ENCODE measurements at places on chromosomes 3 and 15.
A peak's percentile ranks its signal among the peaks of the same experiment; 100 is the strongest.

GRCh38 chr15:50082066-50082465 lies 37.0 kb downstream of the ATP8B4 start:
- DNase-seq = no peak

- DNase-seq = no peak
Observed at GRCh38 chr3:187323091-187323490, 31.6 kb upstream of the MASP1 start.

GRCh38 chr3:47780741-47781684 lies 680 bp downstream of the SMARCC1 start:
- peak; percentile 83 for DNase-seq

GRCh38 chr15:74179983-74180880 lies 6.7 kb downstream of the ISLR start:
- peak; percentile 66 for DNase-seq

GRCh38 chr3:30810625-30811024 lies 83.8 kb downstream of the GADL1 start:
- DNase-seq = no peak

DNA sequence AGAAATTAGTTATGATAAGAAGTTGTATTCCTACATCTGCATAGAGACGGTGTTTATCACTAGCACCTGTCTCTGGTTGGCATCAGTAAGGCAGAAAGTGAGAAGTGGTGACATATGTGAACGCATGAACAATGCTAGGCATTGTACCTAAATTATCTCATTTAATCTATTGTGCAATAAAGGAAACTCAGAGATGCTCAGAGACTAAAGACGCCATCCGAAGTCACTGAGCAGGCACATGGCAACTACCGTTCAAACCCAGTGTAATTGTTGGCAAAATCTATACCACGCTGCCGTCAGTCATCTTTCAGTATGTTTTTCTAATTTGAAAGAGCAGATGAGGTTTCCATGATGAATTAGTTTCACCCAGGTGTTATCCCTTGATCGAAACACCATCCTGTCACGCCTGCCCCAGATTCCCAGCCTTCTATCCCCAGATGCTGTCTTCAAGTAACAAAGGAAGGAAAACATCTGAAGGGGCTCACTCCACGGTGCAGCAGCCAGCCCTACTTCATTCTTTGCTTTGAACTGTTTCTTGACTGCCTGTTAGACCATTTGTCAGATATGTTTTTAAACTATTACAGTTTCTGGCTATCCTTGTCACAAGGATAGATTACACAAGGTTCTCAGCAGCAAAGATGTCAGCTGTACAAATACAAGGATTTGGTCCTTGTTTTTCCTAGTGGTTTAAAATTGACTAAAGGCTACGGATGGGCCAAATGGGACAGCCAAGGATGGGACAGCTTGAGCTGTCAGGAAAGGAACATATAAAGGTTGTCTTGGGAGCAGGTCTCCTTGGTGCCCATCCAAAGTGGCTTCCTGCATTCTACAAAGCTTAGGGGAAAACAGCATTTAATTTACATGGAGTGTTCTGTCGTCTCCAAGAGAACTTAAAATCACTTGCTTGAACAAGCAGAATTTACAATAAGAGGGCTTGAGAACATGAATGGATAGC lies 99.1 kb downstream of the TMEM108 start:
- DNase-seq = no peak

DNA sequence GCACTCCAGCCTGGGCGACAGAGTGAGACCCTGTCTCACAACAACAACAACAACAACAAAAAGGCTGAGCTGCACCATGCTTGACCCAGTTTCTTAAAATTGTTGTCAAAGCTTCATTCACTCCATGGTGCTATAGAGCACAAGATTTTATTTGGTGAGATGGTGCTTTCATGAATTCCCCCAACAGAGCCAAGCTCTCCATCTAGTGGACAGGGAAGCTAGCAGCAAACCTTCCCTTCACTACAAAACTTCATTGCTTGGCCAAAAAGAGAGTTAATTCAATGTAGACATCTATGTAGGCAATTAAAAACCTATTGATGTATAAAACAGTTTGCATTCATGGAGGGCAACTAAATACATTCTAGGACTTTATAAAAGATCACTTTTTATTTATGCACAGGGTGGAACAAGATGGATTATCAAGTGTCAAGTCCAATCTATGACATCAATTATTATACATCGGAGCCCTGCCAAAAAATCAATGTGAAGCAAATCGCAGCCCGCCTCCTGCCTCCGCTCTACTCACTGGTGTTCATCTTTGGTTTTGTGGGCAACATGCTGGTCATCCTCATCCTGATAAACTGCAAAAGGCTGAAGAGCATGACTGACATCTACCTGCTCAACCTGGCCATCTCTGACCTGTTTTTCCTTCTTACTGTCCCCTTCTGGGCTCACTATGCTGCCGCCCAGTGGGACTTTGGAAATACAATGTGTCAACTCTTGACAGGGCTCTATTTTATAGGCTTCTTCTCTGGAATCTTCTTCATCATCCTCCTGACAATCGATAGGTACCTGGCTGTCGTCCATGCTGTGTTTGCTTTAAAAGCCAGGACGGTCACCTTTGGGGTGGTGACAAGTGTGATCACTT lies 2.0 kb downstream of the CCR5 start:
- DNase-seq = no peak

DNA sequence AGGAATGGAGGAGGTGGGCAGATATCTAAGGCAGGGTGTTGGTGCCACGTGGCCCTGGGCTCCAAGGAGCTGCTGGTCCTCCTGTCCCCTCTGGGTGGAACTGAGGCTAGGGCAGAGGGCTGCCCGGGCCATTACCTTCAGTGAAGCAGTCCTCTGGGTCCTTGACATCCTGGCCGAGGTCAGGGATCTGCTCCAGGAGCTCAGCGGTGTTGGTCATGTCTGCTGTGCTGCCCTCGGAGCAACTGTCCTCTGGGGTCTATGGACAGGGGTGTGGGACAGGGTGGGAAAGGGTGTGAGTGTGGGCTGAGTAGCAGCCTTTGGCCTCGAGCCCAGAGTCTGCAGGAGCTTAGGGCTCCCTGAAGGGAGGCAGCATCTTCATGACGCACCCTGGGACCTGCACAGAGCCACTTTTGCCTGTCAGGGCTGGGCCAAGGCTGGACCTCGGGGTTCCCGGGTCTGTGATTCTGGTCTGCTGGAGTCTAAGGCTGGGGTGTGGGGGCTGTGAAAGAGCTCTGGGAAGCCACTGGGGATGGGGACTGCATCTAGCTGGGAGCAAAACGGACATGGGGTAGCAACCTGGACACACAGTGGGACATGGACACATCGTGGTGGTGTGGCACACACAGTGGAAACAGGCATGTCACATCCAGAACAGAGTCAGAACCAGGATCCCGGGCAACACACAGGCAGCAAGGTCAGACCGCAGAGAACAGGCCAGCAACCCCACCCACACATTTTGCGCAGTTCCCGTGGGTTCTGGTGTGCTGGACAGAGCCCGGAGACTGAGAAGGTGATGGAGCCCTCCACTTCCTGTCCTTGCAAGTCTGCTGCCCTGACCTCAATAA lies 72.7 kb downstream of the SCN5A start:
- DNase-seq = no peak

DNA sequence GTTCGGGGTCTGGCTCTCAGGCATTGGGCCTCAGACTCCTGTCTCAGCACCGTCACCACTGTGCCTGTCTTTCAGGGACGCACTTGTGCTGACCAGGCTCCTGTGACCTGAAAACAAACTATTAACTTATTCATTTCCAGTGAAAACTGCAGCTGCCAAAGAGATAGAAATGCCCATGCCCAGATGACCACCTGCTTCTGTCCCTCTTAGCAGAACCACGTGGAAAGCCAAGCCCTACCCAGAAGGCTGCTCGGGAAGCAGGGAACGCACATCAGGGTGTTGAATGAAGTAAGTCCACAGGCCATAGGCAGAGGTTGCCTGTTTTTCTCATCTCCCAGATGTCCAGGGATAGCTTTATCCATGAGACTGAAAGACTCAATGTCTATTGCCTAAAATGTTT lies 219.3 kb downstream of the EBLN2 start:
- DNase-seq = no peak

- no peak for DNase-seq
Observed at GRCh38 chr3:179474480-179474879, 23.2 kb upstream of the GNB4 start.

- DNase-seq = peak; percentile 66
Observed at GRCh38 chr3:194930377-194931204, 244.9 kb downstream of the FAM43A start.

DNA sequence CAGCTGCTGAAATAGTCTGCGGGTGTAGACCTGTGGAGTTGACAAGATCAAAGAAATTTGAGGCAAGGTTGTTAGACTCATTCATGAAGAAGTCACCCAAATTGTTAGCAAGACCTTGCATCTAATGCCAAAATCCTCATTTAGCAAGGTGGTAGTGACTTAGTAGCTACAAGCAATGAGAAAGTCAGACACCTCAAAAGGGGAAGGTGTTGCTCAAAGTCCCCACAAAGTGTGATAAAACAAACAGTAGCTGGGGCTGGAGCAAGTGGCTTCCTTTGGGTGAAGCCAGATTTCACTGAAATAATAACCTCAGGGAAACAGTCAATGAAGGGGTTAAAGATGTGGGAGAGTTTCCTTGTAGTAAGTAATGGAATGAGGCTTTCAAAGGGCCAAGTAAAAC lies 44.9 kb downstream of the CD86 start:
- DNase-seq = no peak
